ENCODE measurements at places on chromosomes 16 and 17. TPM values are rescaled to one million over a fixed set of nuclear protein-coding genes. Genes with fewer than 3 reads are reported as not detected.

The GPR139 gene
- not detected for total RNA-seq

The IL21R gene
- total RNA-seq: not detected

The UTS2R gene
- total RNA-seq: not detected

The GLP2R gene
- total RNA-seq: 4.2 TPM

The SCIMP gene
- total RNA-seq: 1.3 TPM

The KRTAP4-9 gene
- total RNA-seq: not detected

The WFDC1 gene
- total RNA-seq: 3.3 TPM

The PIK3R5 gene
- total RNA-seq: 28.6 TPM

The CHST5 gene
- total RNA-seq: 0.15 TPM

The ATP2A1 gene
- 0.33 TPM for total RNA-seq

The EFCAB5 gene
- total RNA-seq: 0.80 TPM

The PRSS27 gene
- not detected for total RNA-seq

All from breast epithelium (tissue), 4 donors.